ENCODE measurements at places on chromosomes 4 and X.

DNA sequence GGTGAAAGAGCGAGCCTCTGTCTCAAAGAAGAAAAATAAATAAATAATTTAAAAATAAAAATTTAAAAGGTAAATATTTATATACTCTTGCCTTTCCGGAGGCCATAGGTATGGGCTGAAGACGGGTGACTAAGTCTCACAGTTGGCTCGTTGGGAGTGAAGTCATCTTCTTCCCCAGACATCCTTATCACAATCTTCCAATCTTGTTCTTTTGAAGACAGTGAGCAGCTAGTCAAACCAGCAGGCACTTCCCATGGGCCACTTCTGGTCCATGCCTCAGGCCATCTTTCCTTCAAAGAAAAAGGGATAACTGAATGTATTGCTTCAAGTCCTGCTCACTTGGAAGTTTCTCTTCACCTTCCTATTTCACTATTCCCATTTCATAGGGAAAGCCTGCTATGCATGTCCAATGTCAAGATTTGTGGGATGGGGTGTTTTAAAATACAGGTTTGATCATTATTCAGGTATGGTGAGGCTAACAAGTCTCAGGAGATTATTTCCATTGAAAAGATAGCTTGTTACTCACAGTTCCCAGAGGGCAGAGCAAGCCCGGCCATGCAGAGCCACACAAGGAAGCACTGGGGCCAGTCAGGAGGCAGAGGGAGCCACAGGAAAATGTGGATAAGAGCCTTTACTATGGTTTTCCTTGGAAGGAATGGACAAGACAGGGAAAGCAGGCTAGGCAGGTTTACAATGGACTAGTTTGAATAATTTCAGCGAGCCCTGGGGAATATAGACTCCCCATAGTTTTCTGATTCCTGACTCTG lies 33.3 kb upstream of the VCX2 start:
- no peak for DNase-seq

GRCh38 chrX:38500866-38501265 lies 60.5 kb upstream of the TSPAN7 start:
- DNase-seq: no peak

GRCh38 chr4:124940387-124940786 lies 227.9 kb upstream of the ANKRD50 start:
- DNase-seq: no peak

- no peak for DNase-seq
Observed at GRCh38 chrX:137916090-137916746, 350.3 kb downstream of the ZIC3 start.

- DNase-seq: no peak
Observed at GRCh38 chr4:107951551-107951950, 20.2 kb downstream of the CYP2U1 start.

GRCh38 chr4:109211671-109212070 lies 90.8 kb downstream of the COL25A1 start:
- no peak for DNase-seq

- DNase-seq: no peak
Observed at GRCh38 chr4:127445471-127445870, 187.3 kb upstream of the INTU start.

DNA sequence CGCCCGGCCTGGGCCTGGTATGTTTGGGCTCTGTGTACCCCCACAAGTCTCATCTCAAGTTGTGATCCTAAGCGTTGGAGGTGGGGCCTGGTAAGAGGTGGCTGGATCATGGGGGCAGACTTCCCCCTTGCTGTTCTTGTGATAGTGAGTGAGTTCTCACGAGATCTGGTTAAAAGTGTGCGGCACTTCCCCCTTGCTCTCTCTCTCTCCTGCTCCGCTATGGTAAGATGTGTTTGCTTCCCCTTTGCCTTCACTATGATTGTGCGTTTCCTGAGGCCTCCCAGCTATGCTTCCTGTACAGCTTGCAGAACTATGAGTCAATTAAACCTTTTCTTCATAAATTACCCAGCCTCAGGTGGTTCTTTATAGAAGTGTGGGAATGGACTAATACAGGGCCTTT lies 53.0 kb downstream of the CHST7 start:
- DNase-seq: no peak
